ENCODE measurements at places on chromosomes 11 and 22. TPM values are rescaled to one million over a fixed set of nuclear protein-coding genes. Genes with fewer than 3 reads are reported as not detected.

The GAL3ST1 gene
- total RNA-seq = 4.7 TPM

The KRTAP5-11 gene
- not detected for total RNA-seq

The SLCO2B1 gene
- total RNA-seq = 141 TPM

The SOX10 gene
- not detected for total RNA-seq

DNA sequence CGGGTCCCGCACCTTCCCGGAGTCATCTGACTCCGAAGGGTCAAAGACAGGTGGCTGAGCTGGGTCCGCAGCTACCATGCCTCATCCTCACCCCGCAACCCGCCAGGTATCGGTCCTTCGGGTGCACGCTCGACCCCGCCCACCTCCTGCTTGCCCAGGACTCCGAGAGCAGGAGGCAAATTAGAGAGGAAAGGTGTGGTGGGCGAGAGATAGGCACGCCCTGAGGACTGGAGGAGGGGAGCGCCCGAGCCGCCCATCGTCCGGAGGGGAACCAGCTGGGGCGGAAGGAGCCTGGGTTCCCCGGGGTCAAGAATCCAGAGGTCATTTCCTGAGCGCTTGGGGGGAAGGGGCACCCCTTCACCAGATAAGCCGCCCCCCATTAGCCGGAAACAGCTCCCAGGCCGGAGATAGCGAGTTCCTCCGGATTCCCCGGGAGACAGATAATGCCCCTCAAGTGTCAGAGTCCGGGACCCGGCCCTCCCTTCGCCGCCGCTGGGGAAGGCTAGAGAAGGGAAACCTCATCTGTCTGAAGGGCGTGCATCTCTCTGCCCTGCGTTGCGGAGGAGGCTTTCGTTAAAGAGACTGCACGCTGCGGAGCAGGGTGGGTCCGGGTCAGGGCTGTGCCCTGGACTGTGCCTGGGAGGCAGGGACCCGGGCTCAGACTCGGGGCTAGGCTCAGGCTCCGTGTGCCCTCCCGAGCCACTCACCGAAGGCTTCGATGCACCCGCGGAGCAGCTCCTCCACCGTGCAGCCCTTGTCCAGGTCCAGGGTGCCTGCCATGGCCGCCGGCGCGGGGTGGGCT, 1.7 kb downstream of the RASGRP2 start:
- peak overlapping the region; percentile 97 for H3K27ac ChIP-seq
- H3K36me3 ChIP-seq = no peaks in the 10 kb centered on the region
- H3K27me3 ChIP-seq = no peaks in the 10 kb centered on the region
- DNase-seq = peak; percentile 37
- peak overlapping the region; percentile 56 for H3K4me3 ChIP-seq

DNA sequence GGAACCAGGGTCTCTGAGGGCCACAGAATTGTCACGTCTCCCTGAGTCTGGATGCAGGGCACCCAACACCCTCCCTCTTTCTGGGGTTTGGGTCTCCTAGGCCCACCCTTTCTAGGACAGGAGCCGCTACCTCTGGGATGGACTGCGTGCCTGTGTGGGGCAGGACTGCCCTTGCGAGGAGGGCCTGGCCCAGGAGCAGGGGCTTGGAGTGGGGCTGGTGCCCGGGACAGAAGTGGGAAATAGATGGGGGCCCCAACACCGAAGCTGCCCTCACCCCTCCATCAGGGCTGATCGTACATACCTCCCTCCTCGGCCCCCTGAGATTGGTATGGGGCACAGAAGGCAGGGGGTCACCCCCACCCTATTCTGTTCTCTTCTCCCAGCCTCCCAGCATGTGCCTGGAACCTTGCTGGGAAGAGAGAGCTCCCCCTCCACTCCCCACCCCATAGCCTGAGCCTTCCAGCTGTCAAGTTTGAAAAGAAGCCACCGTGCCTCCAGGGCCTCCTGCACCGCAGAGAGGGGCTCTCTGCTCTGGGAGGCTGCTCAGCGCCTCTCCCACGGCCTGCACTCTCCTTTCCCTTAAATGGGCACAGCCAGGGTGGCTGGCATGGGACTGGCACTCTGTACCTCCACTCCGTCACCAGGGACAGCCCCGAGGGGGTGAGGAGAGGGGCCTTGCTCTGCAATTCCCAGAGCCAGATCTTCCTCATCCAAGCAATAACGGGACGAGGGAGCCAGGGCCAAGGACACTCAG, 1.8 kb downstream of the LRRC10B start:
- H3K27me3 ChIP-seq = peaks cover 33% of the 10 kb centered on the region
- H3K4me1 ChIP-seq = peaks cover 16% of the 10 kb centered on the region
- no peak overlapping the region for H3K27ac ChIP-seq
- no peaks in the 10 kb centered on the region for H3K36me3 ChIP-seq
- no peak overlapping the region for H3K4me3 ChIP-seq

GRCh38 chr22:47027766-47028165, 265.3 kb downstream of the TBC1D22A start:
- no peak overlapping the region for H3K27ac ChIP-seq
- peaks cover 12% of the 10 kb centered on the region for H3K4me1 ChIP-seq
- DNase-seq = no peak

DNA sequence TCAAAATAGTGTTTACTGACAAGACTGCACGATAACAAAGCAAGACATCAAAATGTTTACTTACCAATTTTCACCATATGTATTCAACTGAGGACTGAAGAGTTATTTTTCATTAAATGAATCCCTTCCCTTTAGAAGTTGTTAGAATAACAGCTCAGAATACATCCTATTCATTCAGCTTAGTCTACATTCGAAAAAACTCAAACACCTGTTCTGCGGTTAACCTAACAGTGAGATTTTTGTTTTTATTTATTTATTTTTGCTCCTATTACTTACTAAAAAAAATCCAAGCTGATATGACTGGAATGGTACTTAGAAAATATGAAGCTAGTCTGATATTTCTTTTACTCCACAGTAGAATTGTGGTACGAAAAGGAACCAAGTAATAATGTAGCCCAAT, 10.0 kb downstream of the KCNA4 start:
- H3K27ac ChIP-seq = no peak overlapping the region
- H3K4me1 ChIP-seq = no peaks in the 10 kb centered on the region
- DNase-seq = no peak
- no peaks in the 10 kb centered on the region for H3K27me3 ChIP-seq

- no peaks in the 10 kb centered on the region for H3K36me3 ChIP-seq
- H3K4me1 ChIP-seq = no peaks in the 10 kb centered on the region
- H3K27me3 ChIP-seq = no peaks in the 10 kb centered on the region
- no peak overlapping the region for H3K27ac ChIP-seq
- DNase-seq = no peak
- no peak overlapping the region for H3K4me3 ChIP-seq
These were observed 45.2 kb downstream of the ALX4 start for GRCh38 chr11:44264761-44265160.
